ENCODE measurements at places on chromosomes 12 and 14. TPM values are rescaled to one million over a fixed set of nuclear protein-coding genes. Genes with fewer than 3 reads are reported as not detected.

DNA sequence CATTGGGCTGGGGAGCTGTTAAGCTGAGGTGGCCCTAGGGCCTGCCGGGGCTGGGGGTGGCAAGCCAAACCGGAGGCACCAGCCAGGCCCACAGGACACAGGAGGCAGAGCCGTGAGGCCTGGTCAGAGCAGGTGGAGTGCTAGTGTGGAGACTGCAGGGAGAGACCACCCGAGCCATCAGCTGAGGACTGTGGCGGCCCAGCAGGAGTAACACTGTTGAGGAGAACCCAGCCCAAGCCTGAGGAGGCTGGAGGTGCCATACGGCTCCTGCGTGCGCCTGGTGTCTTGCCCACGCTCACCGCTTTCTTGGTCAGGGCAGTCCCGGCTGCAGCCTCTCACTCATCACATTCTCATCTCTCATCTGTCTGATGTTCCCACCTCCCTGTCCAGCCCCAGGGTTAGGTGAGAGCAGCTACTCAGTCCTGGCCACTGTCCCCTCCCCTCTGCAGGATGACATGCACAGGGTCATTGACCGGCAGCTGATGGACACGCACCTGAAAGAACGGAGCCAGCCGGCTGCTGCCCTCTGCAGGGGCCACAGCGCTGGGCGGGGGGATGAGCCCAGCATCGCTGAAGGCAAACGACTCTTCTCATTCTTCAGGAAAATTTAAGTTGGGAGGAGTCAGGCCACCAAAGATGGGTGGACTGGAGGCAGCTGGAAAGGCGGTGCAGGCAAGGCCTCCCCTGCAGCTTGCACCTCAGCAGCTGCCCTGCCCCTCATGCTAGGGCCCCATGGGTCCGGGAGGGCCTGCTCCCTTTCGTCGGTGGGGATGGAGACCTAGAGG is 23.8 kb downstream of the RAB35 start:
- no peak overlapping the region for H3K27ac ChIP-seq
- H3K36me3 ChIP-seq, result peaks cover 12% of the 10 kb centered on the region
- H3K4me3 ChIP-seq, result no peak overlapping the region
- H3K27me3 ChIP-seq, result no peaks in the 10 kb centered on the region

Gene EXOC5
- total RNA-seq, result 97.4 TPM

Gene STRAP
- total RNA-seq, result 218 TPM

- H3K27me3 ChIP-seq, result no peaks in the 10 kb centered on the region
- H3K4me3 ChIP-seq, result no peak overlapping the region
- H3K27ac ChIP-seq, result no peak overlapping the region
These were observed 21.3 kb downstream of the MLXIP start for GRCh38 chr12:122099856-122100255.

- no peak overlapping the region for H3K27ac ChIP-seq
- DNase-seq, result peak; percentile 42
- H3K36me3 ChIP-seq, result no peaks in the 10 kb centered on the region
- peaks cover 7% of the 10 kb centered on the region for H3K4me1 ChIP-seq
- peak overlapping the region; percentile 40 for H3K4me3 ChIP-seq
- no peaks in the 10 kb centered on the region for H3K27me3 ChIP-seq
These were observed 581.9 kb downstream of the VRK1 start for GRCh38 chr14:97379091-97379531.

- no peaks in the 10 kb centered on the region for H3K27me3 ChIP-seq
- H3K4me3 ChIP-seq, result no peak overlapping the region
- peaks cover 3% of the 10 kb centered on the region for H3K4me1 ChIP-seq
- no peak overlapping the region for H3K27ac ChIP-seq
These were observed 18.7 kb downstream of the RFX4 start for GRCh38 chr12:106601496-106601895.

GRCh38 chr12:65511134-65511834 is 232.8 kb downstream of the MSRB3 start:
- H3K36me3 ChIP-seq, result no peaks in the 10 kb centered on the region
- H3K4me1 ChIP-seq, result peaks cover 2% of the 10 kb centered on the region
- H3K4me3 ChIP-seq, result peak overlapping the region; percentile 27
- H3K27ac ChIP-seq, result no peak overlapping the region
- DNase-seq, result no peak

Measured in H9 (cell line).